ENCODE measurements at places on chromosomes 3 and 15. TPM values are rescaled to one million over a fixed set of nuclear protein-coding genes. Genes with fewer than 3 reads are reported as not detected.

GRCh38 chr3:13746385-13746784 is 133.5 kb downstream of the WNT7A start:
- DNase-seq: no peak

DNA sequence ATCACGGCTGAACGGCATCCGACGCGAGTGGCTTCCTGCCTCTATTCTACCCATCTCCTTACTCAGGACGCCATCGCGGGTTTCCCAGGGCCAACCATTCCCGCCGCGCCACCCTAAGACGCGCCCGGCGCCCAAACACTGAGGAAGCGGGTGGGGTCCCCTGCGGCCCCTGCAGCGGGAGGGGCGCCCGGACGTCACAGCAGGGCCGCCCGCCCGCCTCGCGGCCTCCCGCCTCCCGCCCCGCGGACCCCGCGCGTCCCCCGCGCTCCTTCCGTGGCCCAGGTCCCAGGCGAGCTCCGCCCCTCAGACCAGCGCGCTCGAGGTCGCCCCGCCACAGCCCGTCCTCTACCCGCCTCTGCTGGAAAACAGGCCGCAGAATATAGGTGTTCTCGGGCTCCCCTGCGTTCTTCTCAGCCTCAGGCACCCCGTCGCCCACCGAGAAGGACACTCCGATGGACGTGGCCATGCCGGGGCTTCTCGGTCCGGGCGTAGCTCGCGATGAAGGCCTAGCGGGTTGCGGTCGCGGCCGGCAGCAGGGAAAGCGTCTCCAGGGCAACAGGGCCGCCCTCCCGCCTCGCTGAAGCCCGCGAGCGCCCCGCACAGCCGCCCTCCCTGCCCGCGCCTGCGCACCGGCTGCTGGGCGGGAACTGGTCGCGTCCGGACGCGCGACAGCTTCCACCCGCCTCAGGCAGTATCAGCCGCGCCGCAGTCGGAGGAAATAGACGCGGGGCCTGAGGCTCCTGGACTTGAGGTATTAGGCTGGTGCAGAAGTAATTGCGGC is at the start of gene DYNLT2B:
Gene DYNLT2B (minus strand): TSS at position 554 of the 781 bp plus-strand sequence. CDS start 88 bp downstream, at position 466.
- peak; percentile 87 for DNase-seq

DNA sequence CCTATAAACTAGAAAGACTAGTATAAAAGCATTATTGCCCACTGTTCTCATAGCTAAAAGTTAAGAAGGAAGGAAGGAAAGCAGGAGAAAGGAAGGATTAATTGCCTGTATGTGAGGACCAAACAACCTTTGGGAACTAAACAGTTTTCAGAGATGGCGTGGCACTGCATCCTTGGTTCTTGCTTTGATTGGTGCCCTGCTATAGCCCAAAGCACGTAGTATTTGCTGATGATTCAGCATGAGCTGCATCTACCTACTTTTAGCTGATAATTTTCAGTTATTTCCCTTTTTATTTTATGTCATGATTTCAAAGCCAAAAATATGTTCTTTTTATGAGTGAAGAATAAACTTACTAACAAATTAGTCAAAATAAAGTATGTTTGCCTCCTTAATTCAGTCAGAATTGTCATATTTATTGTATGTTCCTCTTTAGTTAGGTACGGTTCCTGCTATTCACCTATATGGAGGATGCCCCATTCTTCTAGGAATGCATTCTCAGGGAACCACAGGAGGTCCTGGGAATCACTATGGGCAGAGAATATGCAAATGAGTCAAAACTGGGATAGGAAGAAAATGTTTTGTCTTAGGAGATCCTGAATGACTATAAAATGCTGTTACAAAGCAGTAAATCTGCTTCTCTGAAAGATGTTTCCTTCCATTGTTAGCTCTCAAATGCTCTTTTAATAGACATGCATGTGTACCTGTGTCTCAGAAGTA is 65.4 kb upstream of the THSD4 start:
- peak; percentile 16 for DNase-seq

DNA sequence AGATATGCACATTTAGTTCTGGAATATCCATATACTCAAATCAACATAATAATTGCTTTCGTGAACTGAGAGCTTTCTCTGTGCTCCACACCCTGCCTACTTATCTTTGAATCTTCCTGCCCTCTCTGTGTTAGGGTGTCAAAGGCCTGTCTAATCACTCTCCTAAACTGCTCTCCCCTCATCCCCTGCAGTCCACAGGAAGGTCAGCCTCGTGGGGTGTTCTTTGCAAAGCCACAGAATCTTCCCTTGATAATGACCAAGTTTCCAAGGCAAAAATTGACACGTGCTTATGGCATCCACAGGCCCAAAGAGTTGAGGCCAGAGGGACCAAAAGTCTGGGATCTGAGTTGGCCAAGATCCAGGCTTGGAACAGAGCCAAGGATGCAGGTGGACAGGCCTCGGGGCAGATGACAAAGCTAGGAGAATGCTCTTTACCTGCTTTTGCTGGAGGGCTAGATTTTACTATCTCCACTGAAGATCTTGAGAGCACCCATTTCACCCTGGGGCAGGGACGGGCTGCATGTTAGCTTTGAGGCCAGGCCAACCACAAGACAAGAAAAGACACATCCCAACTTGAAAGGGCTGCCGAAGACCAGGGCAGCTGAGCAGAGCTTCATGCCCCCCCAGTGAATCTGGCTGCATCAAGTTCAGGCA is 20.4 kb downstream of the BHLHE40 start:
- DNase-seq: no peak

DNA sequence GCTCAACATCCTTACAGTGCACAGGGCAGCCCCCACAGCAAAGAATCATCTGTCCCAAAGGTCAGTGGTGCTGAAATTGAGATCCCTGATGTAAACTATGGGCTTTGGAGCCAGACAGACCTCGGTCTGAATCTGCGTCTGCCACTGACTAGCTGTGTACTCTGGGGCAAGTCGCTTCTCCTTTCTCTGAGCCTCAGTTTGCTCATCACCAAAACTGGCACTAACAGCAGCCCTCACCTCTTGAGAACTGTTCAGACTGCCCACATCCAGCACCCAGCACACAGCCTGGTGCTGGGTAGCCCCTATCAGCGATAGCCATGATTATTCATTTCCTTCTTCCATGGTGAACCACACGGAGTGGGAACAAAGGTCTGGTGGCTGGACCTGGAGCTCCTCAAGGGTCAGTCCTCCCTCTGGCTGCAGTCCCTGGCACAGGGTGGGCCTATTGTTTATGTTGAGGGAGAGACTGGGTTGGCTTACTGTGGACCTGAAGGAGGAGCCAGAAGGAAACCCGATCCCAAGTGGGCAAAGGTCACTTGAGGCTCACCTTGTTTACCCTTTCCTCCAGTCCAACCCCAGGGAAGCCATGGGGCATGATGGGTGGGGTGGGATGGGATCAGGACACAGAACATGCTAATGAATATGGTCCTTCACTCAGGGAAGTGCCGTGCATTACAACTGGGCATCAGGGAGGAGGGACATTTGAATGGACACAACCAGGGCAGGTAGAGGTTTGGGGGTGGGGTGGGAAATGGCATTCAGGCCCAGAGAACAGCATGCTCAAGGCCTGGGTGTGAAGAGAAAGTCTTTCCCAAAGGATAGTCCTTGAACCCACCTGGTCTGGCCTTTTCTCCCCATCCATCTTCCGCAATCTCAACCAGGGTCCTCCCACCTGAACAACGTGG is 1.6 kb upstream of the PRKCD start:
- DNase-seq: peak; percentile 50

DNA sequence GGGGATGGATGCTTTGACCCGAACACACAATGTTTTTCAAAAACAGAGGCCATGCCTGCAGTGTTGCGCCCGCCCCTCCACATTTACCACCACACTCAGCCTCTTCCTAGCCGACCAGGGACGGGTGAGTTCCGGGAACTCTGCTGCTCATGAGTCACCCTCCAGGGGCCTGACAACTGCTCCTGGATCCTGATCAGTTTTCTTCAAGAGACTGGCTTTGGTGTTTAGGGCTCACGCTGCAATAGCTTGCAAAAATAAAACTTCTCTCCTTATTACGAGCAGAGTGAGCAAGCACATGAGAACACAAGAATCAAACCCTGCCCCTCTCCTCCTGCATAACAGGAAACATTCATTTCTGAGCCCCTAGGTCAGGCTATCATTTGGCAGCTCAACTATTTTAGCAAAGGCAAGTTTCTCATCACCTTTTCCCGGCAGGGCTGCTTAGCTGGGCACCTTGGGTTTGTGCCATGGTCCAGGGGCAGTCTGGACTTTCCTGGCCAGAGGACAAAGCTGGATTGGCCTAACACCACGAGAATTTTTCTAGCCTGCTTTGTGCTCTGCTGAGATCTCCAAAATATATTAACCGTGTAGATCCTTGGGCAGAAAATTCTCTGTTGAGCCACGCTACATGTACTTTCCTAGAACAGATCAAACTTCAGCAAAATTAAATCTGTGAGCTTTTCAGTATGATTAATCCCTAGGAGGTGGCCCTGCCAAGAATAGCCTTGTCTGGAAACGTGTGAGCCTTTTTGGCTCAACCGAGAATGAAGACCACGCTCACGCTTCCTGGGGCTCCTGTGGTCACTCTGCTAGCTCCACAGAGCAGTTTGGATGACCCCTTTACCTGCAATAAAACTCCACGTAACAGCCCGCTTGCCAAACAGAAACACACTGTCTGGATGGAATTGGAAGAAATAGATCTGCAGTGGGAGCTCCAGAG is 52.7 kb upstream of the SPATA12 start:
- DNase-seq: no peak

DNA sequence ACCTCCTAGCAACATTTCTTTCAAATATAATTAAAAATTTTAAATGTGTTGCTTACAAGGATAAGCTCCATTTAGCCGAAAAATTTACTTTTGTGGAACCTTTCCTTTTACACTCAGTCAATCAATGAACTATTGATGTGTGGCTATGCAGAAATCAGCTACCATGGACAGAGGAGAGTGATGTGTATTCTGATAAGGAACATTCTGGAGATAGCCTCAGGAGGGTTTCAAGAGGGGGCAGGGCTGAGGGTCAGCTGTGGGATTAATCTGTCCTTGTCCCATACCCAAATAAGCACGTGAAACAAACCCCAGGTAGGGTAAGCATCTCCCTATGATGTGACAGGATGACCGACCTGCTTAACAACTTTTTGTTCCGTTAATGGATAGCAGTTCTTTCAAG is 192.6 kb upstream of the PROK2 start:
- no peak for DNase-seq

- no peak for DNase-seq
Measured at GRCh38 chr3:125402639-125403038, 27.5 kb upstream of the ZNF148 start.

DNA sequence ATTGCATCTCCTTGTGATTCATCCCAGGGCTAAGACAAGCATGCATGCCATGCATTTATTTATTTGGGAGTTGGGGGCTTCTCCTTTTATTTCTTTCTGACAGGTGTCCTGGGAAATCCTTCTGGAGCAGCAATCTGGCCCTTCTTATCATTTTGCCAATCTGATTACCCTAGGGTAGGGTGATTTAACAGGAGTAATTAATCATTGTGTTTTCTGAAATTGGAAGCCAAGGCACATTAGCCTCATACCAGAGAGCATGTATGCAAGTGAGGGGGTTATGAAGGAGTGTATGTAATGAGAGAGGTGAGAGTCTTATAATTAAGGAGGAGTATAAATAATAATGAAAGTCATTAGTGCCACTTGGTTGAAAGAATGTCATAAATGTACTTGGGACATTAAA is 37.4 kb upstream of the ARPP21 start:
- DNase-seq: no peak

- DNase-seq: no peak
Measured at GRCh38 chr15:67927501-67928168, 87.8 kb upstream of the RNU6-1 start.

- no peak for DNase-seq
Measured at GRCh38 chr3:127107491-127108375, 85.2 kb upstream of the PRR23E start.

DNA sequence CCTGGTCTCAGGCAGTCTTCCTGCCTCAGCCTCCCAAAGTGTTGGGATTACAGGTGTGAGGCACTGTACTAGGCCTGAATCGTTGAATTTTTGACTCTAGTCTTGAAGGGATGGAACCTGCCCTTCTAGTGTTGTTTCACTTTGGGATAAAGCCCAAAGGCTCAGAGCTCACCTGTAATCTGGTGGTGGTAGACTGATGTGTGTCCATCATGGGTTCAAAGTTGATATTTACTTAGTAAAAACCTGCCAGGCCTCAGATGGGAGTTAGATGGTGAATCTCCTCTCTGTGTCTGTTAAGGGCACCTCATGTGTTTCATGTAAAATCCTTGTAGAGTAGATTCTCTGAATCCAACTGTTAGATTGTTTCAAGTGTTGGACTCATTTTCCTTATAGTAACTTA is 41.1 kb downstream of the FNDC3B start:
- no peak for DNase-seq

DNA sequence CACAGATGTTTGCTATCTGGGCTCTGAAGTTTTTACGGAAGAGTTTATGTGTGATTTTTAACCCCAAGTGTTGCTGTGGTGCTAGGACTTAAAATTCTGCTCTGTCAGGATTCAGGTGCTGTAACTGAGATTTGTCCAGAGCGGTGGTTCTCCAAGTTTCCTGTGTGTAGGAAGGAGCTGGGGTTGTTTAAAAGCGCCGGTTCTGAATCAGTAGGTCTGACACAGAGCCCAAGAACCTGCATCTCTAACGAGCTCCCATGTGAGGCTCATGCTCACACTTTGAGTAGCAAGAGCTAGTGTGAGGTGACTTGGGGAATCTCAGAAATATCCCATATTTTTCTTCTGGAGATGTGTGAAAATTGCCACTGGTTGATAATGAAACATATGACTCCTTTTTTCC is 325.5 kb downstream of the SATB1 start:
- no peak for DNase-seq

GRCh38 chr3:14019459-14019858 is 105.2 kb downstream of the CHCHD4 start:
- DNase-seq: no peak

H1-8 gene
- total RNA-seq: not detected

ATP8B4 gene
- total RNA-seq: 0.37 TPM

THBS1 gene
- total RNA-seq: 37.1 TPM

NDN gene
- 45.1 TPM for total RNA-seq

NEK4 gene
- total RNA-seq: 31.2 TPM

ROBO1 gene
- total RNA-seq: 107 TPM

PLAAT1 gene
- total RNA-seq: 3.9 TPM

ITIH4 gene
- total RNA-seq: 6.2 TPM
